ENCODE measurements at places on chromosomes 3 and 15. TPM values are rescaled to one million over a fixed set of nuclear protein-coding genes. Genes with fewer than 3 reads are reported as not detected.

- DNase-seq, result no peak
Measured at GRCh38 chr15:90620379-90621067, 90.8 kb downstream of the CRTC3 start.

- no peak for DNase-seq
Measured at GRCh38 chr15:63439536-63440264, 58.1 kb upstream of the CA12 start.

- peak; percentile 82 for DNase-seq
Measured at GRCh38 chr3:126266291-126266840, 86.0 kb upstream of the ALDH1L1 start.

DNA sequence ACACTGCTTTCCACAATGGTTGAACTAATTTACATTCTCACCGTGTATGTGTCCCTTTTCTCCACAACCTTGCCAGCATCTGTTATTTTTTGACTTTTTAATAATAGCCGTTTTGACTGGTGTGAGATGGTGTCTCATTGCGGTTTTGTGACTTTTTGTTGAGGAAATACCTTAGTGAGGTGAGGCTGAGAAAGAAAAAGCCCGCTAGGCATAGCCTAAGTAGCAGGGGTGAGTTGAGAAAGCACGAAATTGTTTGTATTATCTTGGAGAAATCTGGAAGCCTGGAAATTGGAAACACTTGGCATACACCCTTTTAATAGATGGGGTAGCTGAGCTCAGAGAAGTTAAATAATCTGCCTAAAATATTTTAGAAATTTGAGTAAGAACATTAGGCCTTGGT, 61.5 kb upstream of the CFAP161 start:
- no peak for DNase-seq

DNA sequence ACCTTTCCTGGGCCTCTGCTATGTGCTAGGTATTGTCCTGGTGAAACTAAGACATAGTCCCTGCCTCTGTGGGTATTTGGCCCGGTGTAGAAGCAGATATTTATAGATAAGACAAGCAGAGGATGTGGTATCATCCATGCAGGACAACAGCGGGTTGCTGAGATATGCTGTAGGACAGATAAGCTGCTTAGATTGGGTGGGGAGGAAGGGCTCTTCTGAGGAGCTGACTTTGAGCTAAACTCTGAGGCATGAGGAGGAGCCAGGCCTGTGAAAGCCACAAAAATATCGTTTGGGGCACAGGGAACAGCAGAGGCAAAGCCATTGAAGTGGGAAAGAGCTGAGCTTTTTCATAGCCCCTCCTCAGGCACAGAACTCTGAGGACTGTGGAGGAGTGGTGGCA, 492.5 kb upstream of the CFAP20DC start:
- no peak for DNase-seq

GRCh38 chr3:57816471-57817095, 60.5 kb downstream of the SLMAP start:
- DNase-seq, result no peak

GRCh38 chr15:66066005-66066404, 187.5 kb downstream of the MEGF11 start:
- DNase-seq, result peak; percentile 26

- no peak for DNase-seq
Measured at GRCh38 chr3:183975981-183976662, 41.6 kb downstream of the ABCC5 start.

DNA sequence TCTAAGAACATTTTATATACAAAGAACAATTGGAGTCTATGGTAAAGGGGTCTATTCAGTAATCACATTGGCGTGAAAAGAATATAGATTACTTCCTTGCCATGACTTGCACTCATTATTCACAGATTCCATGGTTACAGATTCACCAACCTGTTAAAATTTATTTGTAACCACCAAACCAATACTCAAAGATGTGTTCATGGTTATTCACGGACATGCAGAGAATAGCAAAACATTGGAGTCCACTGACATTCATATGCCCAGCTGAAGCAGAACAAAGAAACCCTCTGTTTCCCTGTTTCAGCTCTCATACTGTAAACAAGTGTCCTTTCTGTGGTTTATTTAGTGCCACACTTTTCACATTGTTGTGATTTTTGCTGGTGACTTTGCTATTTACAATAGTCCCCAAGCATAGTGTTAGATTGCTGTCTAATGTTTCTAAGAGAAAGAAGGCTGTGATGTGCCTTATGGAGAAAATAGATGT, 185.8 kb upstream of the TTC14 start:
- no peak for DNase-seq

DNA sequence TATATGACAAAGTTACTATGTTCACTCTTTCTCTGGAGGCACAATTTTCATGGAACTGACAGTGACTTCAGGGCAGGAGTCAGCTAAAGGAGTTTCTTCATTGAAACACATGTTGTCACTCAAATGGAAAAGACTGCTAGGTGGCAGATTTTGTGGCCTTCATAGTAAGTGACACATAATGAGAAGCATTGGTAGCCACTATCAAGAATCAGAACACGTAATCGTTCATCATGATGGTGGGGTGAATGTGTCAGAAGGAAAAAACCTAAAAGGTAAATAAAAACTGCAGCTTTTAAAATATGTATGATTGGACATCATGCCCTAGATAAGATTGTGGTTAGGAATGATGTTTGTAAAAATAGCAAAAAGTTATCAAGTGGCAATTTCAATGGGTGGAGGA, 1491.0 kb downstream of the SI start:
- DNase-seq, result no peak

GRCh38 chr3:55807210-55807609, 320.1 kb upstream of the WNT5A start:
- no peak for DNase-seq

DNA sequence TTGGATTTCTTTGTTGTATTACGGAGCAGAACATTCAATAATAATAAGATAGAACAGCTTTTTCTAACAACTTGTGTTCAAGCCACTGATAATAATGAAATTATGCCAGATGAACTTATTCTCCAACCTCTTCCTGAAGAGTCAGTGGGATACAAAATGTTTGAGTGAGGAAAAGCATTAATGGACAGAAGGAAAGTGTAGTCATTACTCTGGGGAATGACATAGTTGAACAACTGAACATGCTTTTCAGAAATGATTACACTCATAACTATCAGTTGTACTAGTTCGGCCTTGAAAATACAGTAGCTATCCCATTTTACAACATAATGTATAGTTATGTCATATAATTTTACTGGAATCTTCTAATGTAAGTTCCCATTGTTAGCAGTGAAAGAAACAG, 55.9 kb downstream of the ALCAM start:
- DNase-seq, result no peak

DNA sequence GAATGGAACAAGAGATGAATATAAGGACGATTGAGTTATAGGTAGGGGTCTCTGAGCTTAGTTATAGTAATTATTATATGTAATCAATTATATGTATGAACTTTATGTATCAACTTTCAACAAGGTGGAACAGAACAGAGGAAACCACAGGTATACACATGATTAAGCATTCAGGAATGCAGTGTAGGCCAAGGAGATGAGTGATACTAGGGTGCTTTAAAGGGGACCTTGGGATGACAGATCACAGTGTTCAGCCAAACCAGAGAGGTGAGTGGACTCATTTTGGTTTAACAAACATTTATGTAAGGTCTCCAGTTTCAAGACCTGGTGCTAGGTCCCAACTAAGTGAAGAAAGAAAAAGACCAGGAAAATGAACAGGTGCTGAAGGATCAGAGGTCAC, 895.5 kb downstream of the ROBO2 start:
- DNase-seq, result no peak

- DNase-seq, result no peak
Measured at GRCh38 chr3:88152841-88153240, 3.1 kb downstream of the C3orf38 start.

- DNase-seq, result no peak
Measured at GRCh38 chr3:78414261-78414660, 1353.5 kb downstream of the ROBO1 start.

DNA sequence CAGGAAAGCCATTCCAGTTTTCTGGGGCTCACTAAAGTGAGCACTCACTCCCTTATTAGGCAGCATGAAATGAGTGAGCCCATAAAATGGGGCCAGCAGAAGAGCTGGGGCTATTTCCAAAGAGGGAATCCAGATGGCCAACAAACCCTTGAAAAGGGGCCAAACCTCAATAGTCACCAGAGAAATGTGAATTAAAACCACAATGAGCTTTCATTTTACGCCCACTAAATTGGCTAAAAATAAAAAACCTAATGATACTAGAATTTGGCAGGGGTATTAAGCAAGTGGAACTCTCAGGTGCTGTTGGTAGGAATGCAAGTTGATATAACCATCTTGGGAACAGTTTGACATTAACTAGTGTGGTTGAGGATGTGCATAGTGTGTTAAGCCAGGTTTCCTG, 42.1 kb upstream of the RAF1 start:
- DNase-seq, result no peak

- DNase-seq, result no peak
Measured at GRCh38 chr3:107705046-107705445, 182.3 kb downstream of the BBX start.

DNA sequence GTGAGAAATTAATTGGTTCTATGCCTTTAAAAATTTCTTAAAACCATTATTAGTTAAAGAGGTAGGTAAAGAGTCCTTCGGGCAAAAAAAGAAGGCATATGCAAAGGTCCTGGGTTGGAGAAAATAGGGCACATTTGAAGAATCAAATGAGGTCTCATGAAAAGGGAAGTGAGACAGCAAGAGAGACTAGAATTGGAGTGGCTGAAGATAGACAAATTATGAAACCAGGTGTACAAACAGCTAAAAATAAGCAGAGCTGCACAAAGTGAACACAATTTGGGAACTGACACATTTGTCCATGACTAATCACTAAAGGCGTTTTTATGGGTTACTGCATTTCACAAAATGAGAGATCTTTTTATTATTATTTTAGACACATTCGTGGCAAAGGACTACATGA, 581.2 kb downstream of the PYDC2 start:
- no peak for DNase-seq

GRCh38 chr15:69096626-69097025, 63.8 kb upstream of the GLCE start:
- no peak for DNase-seq

DNA sequence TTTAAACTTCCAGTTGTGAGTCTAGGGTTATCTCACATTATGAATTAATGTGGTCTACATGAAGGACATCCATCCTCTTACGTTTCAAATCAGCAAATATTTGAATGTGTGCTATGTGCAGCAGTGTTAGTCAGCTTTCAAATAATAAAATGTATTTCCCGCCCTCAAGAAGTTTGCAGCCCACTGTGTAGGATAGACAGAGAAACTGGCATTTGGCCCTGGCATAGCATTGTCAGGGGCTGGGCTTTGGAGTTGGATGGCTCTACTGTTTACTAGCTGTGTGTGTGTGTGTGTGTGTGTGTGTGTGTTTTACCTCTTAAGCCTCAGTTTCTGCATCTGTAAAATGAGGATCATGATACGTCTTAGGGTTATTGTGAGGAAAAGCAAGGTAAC, 400.5 kb upstream of the C2CD4B start:
- DNase-seq, result no peak

DNA sequence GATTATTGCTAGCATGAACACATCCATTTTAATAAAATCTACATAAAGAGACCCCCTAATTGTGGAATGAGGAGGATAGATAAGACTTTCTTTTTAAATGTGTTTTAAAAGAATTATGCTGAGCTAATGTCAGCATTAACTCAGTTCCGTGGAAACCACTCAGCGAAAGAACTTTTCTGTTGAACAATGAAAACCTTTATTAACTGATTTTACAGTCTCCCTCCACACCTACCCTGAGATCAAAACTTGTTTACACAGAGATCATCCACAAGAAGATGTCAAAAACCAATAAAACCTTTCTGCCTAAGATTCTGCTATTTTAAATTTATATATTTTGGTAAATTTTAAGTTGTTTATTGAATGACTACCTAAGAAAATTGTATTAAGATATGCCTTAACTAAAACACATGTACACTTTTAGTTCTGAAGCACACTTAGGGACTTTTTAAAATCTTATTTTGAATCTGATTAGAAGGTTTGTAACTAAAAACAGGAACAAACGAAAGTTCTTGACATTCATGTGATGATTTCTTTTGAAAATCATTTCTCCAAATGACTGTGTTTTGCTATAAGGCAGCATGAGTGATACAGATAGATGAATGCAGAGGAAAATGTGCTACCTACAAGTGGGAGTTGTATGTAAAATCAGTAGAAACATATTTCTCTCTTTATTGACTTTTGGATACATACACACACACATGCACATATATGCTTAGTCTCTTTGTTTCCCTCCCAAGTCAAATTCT, 369.0 kb downstream of the UNC13C start:
- no peak for DNase-seq

GRCh38 chr15:95590533-95591044, 739.9 kb upstream of the NR2F2 start:
- DNase-seq, result no peak

GRCh38 chr3:46987743-46988401, 8.4 kb downstream of the NBEAL2 start:
- peak; percentile 80 for DNase-seq

GRCh38 chr15:37204692-37205091, 104.3 kb upstream of the MEIS2 start:
- no peak for DNase-seq

- DNase-seq, result no peak
Measured at GRCh38 chr3:194621947-194622346, 11.3 kb downstream of the TMEM44 start.

DNA sequence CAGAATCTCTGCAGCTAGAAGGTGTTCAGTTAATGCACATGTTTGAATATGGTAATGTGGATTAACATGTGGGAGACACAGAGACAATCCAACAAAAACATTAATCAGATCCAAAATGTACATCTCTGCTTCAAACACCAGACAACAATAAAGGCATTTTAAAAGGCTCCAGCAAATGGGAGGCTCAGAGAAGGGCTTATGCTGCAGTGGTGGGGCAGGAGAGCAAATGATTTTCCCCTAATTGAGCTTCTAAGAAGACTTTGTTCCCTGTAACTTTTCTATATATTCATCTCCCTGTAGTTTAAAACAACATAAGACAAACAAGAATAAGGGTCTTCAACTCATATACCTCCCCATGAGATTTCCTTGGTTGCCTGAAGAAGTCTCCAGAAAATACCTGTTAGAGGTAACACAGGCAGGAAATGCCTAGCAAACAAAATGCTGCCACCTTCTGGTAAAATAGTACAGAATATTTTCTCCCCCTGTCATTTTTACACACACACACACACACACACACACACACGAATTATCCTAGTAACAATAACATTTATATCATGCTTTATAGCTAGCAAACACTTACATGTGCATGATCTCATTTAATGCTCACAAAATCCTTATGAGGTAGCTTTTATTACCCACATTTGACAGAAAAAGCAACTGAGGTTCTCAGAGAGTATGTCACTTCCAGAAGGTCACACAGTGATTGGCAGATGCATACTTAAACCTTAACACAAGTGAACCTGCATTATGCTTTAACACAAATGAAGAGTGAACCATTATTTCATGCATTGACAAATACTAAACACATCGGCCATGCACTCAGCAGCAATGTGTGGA, 123.4 kb upstream of the MB21D2 start:
- DNase-seq, result no peak

GRCh38 chr3:156763931-156764720, 62.0 kb upstream of the LEKR1 start:
- DNase-seq, result no peak

Gene PLCD1
- total RNA-seq, result 7.3 TPM

Gene KCNMB3
- total RNA-seq, result 2.3 TPM

Gene FAIM
- 3.3 TPM for total RNA-seq

Gene CDCP1
- 0.93 TPM for total RNA-seq

Gene ZDHHC23
- 7.3 TPM for total RNA-seq

Gene ADAMTS17
- 24.0 TPM for total RNA-seq

Gene LTK
- total RNA-seq, result 1.9 TPM

Gene KBTBD12
- not detected for total RNA-seq

Gene UQCC5
- total RNA-seq, result 0.81 TPM

Gene CFAP161
- not detected for total RNA-seq

Gene PARP15
- 0.37 TPM for total RNA-seq

Gene DOCK3
- not detected for total RNA-seq

Gene PML
- total RNA-seq, result 18.9 TPM
